ENCODE measurements at places on chromosomes 4 and X.

GRCh38 chrX:26925088-26925487, 538.1 kb downstream of the PPP4R3C start:
- DNase-seq = no peak

GRCh38 chr4:9608300-9608699, 164.1 kb downstream of the DEFB131A start:
- DNase-seq = no peak

GRCh38 chr4:119103263-119103662, 32.4 kb upstream of the MYOZ2 start:
- DNase-seq = no peak

DNA sequence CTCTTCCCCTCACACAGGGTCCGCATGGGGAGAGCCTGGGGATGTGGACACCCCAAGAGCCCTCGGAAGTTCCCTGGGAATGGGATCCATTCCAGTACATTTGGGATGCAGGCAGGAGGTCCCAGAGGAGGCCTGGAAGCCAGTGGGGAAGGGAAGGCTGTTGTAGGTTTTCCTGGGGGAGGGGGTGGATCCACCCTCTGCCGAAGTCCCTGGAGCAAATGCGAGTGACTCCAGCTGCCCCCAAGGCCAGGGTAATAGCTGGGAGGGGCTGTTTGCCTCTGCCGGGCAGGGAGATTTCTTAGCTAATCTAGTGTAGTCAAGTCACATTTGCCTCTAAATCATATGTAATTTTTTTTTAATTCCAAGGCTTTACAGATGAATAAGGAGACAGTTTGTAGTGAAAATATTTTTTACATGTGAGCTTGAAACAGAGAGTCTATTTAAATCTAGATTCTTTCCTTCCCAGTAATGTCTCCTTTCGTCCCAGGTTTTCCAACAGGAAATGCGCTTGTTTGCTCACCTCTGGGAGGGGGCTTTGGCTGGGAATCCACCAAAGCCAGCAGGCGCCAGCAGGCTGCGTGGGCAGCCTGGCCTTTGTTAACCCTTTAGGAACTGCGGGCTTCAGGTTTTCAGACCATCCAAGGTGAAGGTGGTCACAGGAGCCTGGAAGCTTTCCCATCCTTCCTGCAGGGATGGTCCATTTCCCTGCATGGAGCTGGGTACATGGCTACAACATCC, 26.8 kb downstream of the SH3TC1 start:
- DNase-seq = peak; percentile 46

DNA sequence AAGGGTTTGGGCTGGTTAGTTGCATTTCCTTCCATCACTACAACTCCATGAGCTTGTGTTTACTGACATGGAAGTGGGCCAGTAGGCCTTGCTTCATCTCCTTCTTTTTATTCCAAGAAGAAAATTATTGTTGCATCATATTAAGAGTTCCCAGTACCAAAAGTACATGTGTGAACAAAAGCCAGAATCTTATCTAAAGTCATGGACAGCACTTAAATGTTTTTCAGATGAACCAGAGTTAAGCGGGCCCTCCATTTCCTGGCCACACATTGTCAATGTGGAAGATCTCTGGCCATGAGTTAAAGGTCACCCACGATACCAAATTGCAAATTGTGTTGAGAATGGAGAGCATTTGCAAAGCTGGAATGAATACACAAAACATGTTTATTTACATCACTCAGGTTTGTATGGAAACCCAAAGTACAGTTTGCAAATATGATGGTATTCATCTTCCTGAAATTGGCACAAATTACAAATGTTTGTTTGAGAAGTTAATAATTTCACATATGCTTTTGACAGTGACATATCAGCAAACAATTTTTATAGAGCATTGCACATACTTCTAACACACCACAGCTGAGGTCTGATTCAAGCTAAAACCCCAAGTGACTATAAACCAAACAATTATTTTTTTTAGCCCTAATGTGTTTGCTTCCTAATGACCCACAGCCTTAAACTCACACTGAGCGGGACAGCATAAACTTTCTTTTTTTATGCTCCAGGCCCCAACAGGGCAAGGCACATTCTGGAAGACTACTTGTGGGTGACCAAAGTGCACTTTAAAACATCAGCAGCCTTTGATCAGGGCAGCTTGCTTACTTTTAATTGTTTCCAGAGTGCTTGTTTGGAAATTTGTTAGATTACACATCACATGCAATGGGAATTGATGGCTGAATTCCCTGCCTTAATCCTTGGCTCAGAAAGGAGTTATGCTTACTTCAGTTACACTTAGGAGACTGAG, 502.9 kb upstream of the SLIT2 start:
- DNase-seq = no peak

DNA sequence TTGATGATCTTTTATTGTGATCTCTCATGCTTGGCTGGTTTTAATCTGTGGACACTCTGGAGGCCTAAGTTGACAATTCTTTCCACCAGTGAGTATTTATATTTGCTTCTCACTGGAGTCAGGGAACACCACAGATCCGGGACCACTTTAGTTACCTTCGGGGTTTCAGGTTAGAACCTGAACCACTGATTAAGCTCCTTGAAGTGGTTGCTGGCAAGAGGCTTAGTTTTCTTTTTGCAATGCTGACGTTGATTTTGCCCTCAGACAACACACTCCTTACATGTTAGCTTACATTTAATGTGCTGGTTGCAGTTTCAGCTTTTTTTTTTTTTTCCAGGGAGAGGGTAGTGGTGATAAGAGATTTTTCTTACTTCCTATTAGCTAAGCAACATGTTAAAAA, 10.5 kb upstream of the ZNF330 start:
- no peak for DNase-seq

GRCh38 chr4:165905405-165906027, 32.5 kb downstream of the TLL1 start:
- no peak for DNase-seq

DNA sequence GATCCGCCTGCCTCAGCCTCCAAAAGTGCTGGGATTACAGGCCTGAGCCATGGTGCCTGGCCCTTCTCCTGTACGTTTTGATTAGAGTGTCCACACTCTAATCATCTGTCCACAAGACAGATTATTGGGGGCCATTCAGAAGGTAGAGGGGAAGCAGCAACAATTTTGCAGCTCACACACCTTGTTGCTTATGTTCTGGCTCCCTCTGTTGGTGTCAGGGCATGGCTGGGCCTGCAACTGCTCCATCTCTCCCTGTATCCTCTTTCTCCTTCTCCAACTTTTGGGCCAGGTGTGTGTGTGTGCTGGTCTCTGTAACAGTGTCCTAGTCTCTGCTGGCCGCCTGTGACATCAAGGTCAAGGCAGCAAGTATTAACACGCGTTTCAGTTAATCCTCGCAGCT, 125.5 kb upstream of the MBNL3 start:
- DNase-seq = no peak

- no peak for DNase-seq
Measured at GRCh38 chrX:40156470-40157227, 58.9 kb upstream of the BCOR start.

- DNase-seq = no peak
Measured at GRCh38 chrX:14837155-14837554, 35.7 kb downstream of the FANCB start.

DNA sequence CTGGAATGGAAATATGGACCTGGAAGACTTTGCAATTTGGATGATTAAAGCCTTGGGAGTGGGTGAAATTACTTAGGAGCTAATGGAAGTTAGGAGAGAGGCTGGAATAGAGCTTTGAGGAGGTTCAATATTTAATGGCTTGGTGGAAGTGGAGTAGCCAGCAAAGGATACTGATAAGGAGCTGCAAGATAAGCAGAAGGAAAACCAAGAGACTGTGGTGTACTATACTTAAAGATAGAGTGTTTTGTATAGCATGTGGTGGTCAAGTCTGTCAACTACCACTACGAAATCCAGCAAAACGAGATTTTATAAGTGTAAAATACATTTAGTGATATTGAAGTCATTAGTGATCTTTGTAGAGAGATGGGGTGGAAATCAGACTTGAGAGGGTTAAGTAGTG, 54.0 kb upstream of the TMLHE start:
- DNase-seq = no peak

DNA sequence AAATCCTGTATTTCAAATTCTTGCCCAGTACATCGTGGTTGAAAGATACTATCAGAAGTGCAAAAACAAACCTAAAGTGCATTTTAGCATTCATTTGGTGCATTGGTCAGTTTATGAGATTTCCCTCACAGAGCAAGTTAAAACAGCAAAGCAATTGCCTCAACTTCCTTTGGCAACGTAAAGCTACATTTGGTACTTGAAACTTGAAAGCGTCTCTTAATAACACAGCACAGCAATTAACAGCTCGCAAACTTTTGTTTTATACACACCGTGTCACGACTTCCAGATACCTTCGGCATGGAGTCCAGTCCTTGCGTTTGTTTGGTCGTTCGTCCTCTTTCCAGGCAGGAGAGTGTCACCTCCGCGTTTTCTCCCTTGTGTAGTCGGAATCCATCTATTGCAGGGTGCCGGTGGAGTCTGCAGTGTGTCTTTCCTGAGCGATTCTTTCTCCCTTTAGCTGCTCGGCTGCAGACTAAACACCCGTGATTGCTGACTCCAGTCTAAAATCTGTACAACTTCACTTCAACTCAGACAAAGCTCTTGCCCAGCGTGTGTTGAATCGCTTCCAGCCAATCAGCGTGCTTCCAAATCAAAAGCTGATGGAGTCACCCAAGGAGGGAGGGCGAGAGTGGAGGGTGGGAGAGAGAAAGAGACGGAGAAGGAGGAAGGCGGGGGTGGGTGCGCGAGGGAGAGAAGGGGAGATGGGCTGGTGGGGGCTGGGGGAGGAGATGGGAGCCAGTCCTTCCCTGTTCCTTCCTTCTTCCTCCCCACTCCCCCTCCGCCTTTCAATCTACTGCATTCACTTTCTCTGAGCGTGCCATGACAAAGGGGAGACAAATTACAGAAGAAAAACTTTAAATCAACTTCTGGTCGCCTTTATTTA, at the start of gene PCDH18:
Gene PCDH18 (minus strand): TSS at position 509 of the 883 bp plus-strand sequence. CDS start 406 bp downstream, at position 103.
- no peak for DNase-seq

GRCh38 chr4:32841217-32841616, 2121.0 kb downstream of the PCDH7 start:
- no peak for DNase-seq

- DNase-seq = no peak
Measured at GRCh38 chr4:991451-992296, 1.5 kb downstream of the SLC26A1 start.

DNA sequence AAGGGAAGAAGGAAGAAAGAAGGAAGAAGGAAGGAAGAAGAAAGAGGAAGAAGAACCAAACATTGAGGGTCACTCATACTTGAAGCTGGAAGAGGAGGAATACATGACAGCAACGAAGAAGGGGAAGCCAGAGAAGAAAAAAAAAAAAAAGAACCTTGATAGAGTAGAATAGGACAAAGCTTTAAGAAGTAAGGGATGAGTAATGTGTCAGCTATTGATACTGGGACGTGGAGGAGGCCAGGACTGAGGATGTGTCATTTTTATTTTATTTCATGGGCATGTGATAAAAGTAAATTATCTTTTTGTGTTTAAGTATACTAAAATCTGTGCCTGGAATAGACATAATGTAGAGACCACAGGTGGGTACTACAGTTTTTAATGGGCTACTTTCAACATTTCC, 6.4 kb downstream of the EDA2R start:
- DNase-seq = no peak

DNA sequence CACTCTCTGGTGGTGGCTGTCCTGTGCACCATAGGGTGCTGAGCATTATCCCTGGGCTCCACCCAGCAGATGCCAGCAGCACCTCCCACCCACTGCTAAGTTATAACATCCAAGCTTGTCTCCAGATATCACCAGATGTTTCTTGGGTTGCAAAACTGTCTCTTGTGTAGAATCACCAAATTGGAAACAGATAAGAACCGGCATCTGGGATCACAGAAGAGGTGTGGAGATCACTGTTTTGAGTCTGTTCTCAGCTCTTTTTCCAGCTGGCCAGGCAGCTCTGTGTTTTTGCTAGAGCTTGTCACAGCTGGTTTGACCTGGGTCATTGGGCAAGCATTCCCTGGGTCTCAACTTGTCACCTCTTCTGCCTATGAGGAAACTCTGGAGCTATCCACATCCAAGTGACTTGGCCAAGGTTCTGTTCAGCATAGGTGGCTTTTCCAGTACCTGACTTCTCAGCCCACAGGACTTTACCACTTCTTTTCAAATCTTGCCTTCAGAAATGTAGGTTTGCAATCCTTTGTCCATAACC, 15.3 kb upstream of the PUDP start:
- DNase-seq = no peak

DNA sequence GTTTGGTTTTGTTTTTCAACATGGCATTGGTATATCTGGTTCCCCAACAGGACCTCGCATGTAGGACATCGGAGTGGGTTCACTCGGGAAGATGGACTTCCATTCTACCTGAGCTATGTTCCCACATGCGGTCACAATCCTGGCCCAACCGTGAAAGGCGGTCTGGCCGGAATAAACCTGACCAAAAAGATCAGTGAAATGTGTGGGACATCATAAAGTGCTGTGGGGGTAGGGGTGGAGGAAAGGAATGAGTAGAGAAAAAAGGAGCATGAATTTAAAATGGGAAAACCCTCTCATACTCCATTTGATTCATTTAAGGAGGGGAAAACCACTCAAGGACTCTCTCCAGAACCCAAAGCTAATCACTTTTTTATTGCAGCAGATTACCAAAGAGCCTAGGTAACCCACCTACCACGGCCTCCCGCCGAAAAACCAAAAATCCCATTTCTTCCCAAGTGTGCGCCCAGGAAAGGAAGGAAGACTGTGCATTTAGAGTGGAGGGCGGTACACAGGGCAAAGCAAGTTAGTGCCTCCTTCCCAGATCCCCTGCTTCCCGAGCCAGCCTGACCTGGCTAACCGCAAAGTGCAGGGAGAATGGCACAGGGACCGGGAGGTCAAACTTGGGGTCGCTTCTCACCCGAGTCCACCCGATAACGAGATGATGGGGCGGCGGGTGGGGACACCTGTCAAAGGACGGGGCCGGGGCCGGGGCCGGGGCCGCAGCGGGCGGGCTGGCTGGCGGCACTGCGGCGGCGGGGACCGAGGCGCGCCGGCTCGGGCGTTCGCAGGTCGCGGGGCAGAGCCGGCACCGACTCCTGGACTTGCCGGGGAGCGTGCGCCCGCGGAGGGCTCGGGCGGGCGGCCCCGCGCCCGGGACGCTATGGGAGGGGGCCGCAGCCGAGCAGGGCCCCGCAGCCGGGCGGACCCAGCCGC, 669 bp downstream of the TMEM150C start:
- no peak for DNase-seq

DNA sequence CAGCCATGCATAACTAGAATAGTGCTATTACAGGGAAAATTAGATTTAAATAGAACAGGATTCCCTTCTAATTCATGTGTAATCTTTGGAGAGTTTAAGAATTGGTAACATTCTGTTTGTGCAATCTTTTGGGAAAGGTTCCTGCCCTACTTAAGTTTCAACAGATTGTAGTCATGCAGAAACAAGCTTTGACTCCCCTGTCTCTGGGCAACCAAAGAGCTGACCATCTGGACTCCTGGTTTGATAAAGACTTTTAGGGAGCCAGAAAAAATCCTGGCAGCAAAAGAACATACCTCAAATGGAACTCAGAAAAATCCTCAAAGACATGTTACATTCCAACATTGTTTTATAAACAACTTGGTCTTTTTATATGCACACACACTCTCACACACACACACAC, 191.1 kb upstream of the NEIL3 start:
- DNase-seq = no peak

GRCh38 chr4:86034616-86035015, 325.2 kb downstream of the MAPK10 start:
- DNase-seq = no peak

All from NCI-H526 treated with DMSO at 0.1 percent for 48 hours (cell line).